ENCODE measurements at places on chromosomes 7 and 10.

DNA sequence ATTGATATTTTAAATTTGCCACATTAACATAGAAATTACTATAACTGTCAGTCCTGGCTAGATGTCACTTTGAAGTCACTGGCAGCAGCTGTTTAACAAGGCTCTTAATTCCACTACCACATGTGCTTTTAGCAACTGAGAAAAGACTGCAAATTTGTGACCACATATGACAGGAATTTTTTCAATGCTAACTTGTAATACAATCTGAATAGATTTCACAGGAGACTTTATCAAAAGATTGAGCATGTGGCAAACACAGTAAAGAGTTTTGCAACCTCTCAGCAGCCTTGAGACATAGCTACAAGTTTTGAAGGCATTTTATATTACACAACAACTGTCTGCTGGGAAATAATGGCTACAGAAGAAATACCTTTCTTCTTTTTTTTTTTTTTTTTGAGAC lies 73.0 kb downstream of the MICU1 start:
- no peak for DNase-seq

- no peak for DNase-seq
These were observed 290.6 kb downstream of the FZD1 start for GRCh38 chr7:91554883-91555282.

DNA sequence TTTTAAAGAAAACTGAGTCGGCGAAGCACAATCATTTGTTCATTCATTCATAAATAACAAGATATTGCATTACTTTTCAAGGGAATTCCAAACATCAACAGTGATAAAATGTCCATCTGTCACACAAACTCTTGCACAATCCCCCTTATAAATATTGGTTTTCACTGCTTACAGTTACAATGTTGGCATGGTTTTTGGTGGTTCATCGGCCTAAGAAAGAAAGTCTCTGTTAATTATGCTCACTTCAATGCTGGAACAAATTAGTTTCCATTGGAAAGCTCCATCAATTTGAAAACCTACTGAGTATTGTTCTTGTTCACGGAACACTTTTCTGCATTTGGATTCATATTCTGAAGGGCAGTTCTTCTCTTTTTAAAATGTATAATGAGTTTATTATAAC lies 188.5 kb downstream of the JAZF1 start:
- DNase-seq: no peak

DNA sequence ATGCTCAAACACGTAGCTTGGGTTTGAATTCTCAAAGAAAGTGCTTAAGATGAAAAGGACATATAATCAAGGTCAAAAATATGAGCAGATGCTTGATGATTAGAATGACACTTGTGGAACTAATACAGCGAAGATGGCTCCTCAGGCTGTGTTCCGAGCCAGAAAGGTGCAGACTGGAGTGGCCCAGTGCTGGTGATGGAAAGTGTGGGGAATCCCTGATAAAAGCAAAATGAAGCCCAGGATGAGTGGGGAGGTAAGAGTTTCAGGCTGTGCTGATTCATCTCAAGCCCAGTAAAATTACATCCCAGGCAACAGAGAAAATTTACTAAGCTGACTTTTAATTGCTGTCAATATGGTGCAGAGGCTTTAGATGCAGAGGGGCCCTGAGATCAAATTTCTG lies 77.8 kb upstream of the IKZF1 start:
- no peak for DNase-seq

GRCh38 chr7:158056761-158057160 lies 530.9 kb downstream of the PTPRN2 start:
- no peak for DNase-seq

GRCh38 chr7:22480523-22481075 lies 19.4 kb downstream of the STEAP1B start:
- DNase-seq: no peak

- no peak for DNase-seq
These were observed 665.0 kb upstream of the MGMT start for GRCh38 chr10:128802062-128802461.

- DNase-seq: peak; percentile 18
These were observed at the start of gene PARP12 for GRCh38 chr7:140062528-140063299. Gene PARP12 (minus strand): TSS chr7:140062951. CDS start chr7:140062847, 104 bp downstream.

GRCh38 chr10:118108194-118109026 lies 61.7 kb upstream of the RAB11FIP2 start:
- no peak for DNase-seq

GRCh38 chr10:49602380-49603023 lies 7.6 kb upstream of the SLC18A3 start:
- DNase-seq: no peak

Data from brain pericyte (primary cell).